ENCODE measurements at places on chromosomes 2 and 18. TPM values are rescaled to one million over a fixed set of nuclear protein-coding genes. Genes with fewer than 3 reads are reported as not detected.

Gene EFR3B
- total RNA-seq: 0.23 TPM

GRCh38 chr2:37390777-37391176, 46.3 kb downstream of the QPCT start:
- H3K4me3 ChIP-seq: no peak overlapping the region
- H3K4me1 ChIP-seq: peaks cover 3% of the 10 kb centered on the region
- DNase-seq: no peak
- H3K27ac ChIP-seq: peak overlapping the region; percentile 33

Gene RAB11FIP5
- total RNA-seq: 1.1 TPM

Gene GPR45
- total RNA-seq: not detected

Gene TLX2
- 0.82 TPM for total RNA-seq

- H3K4me1 ChIP-seq: no peaks in the 10 kb centered on the region
- H3K4me3 ChIP-seq: no peak overlapping the region
Observed at GRCh38 chr18:6750411-6750810, 20.9 kb downstream of the ARHGAP28 start.

DNA sequence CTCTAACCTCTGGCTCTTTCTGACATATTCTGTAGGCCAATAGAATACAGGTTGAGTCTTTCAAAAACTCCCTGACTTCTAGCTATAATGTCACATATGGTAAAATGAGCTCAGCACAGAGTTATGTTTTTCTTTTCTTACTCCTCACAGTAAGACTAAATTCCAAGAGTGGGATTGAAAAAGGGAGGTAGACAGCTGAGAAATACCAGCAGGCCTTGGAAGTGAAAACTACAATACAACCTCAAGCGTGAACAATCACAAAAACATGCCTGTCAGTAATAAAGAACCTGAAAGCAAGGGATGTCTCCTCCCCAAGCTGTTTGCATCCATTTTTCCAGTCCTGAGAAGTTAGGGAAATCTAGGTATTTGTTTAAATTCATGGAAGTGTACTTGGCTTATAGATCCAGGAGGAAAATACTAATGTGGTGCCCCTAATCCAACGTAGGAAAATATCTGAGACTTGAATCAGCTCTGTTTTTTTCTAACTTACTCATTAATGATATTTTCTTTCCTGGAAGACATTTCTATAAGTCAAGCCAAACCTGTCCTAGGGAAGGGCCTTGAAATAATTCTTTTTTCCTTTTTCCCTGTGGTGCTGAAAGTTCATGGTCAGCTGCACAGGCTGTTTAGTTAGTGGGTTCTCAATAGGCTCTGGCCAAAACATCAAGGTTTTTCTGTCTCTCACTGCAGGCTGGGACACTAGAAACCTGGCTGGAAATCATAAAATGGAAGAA, 167.9 kb upstream of the SPATS2L start:
- no peak overlapping the region for H3K27ac ChIP-seq
- no peaks in the 10 kb centered on the region for H3K27me3 ChIP-seq
- no peaks in the 10 kb centered on the region for H3K36me3 ChIP-seq
- DNase-seq: no peak
- no peak overlapping the region for H3K4me3 ChIP-seq

Gene GPR75
- total RNA-seq: 3.3 TPM

- H3K27me3 ChIP-seq: peaks cover 2% of the 10 kb centered on the region
- H3K27ac ChIP-seq: peak overlapping the region; percentile 9
- H3K36me3 ChIP-seq: no peaks in the 10 kb centered on the region
- H3K4me1 ChIP-seq: peaks cover 8% of the 10 kb centered on the region
Observed at GRCh38 chr2:178819992-178820391, 12.8 kb upstream of the TTN start.

GRCh38 chr18:65815506-65815905, 64.7 kb downstream of the CDH7 start:
- H3K36me3 ChIP-seq: no peaks in the 10 kb centered on the region
- DNase-seq: no peak
- H3K4me3 ChIP-seq: no peak overlapping the region
- H3K27ac ChIP-seq: no peak overlapping the region
- no peaks in the 10 kb centered on the region for H3K27me3 ChIP-seq
- no peaks in the 10 kb centered on the region for H3K4me1 ChIP-seq

DNA sequence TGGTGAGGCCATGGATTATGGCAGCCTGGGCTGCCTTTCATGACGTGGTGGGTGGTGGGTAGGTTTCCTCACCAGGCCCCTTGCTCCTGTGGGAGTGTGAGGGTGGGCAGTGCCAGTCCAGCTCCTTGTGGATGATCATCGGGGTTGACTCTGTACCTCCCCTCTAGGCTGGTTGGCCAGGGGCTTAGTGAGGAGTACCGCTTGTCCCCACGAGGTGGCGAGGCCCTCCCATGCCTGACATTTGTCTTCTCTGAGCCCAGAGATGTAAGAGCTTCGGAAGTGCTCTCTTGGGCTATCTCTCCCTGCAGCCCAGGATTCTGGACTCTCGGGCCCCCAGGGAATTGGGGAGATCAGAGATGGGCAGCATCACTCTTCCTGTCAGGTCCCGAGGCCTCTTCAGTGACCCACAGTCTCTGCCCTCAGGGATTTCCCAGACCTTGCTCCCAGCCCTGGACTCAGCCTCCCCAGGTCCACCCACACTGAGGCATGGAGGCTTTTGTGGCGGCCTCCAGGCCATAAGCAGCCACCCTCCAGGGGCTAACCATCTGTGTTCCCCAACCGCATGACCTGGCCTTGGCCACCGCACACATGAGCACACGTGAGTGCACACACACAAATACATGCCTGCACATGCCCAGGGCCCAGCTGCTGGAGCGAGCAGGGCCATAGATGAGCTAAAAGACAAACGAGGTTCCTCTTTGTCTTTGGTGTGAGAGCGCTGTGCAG, 6.5 kb downstream of the SPR start:
- H3K4me1 ChIP-seq: peaks cover 4% of the 10 kb centered on the region
- DNase-seq: peak; percentile 75
- no peaks in the 10 kb centered on the region for H3K36me3 ChIP-seq
- H3K27me3 ChIP-seq: peaks cover 36% of the 10 kb centered on the region
- H3K4me3 ChIP-seq: no peak overlapping the region

- H3K27ac ChIP-seq: no peak overlapping the region
- no peak overlapping the region for H3K4me3 ChIP-seq
- peaks cover 7% of the 10 kb centered on the region for H3K4me1 ChIP-seq
Observed at GRCh38 chr2:23658466-23658942, 268.4 kb downstream of the ATAD2B start.

Gene DTNA
- total RNA-seq: not detected

DNA sequence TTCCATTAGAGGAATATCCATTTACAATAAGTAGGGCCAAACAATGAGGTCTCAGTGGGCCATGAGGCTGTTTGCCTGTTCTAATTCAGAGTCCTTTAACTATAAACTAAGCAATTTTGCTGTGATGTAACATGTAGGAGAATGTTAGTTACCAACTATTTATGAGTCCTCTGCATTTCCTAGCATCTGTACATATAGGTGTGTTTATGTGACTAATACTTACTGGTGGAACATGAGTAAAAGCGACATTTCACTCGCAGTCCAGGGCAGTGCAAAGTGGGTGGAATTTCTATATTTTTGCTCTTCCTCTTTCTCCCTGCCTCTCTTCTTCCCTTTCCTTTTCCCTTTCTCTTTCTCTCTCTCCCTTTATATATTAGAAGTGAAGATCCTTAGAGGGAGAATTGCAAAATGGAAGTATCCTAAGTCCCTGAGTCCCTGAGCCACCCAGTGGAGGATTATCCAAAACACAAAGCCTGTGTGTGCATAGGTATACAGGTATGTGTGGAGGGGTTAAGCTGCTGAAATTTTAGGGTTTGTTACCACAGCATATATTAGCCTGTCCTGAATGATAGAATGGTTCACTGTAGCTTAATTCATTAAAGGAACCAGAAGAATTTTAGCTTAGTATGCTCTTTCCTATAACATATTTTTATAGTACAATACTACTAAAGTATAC, 487.0 kb upstream of the FANCL start:
- no peak overlapping the region for H3K27ac ChIP-seq
- H3K27me3 ChIP-seq: peaks cover 5% of the 10 kb centered on the region
- no peaks in the 10 kb centered on the region for H3K36me3 ChIP-seq
- H3K4me3 ChIP-seq: no peak overlapping the region
- DNase-seq: no peak

DNA sequence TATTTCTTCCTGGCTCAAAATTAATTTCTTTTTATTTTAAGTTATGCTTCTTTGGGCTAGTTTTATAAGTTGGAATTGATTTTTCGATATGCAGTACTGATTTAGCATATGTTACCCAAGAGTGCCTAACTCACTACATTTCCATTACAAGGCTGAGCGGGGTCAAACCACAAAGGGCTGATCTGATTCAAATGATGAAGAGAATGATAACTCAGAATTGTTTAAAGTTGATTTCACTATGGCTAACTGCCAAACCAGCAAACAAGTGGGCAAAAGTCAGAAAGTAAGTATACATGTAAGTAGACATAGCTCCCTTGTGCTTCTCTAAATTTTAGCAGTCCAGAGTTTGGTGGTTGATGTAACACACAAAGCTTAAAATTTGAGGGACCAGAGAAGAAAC, 35.6 kb downstream of the RAD51AP2 start:
- no peak for DNase-seq
- H3K4me3 ChIP-seq: no peak overlapping the region
- no peaks in the 10 kb centered on the region for H3K27me3 ChIP-seq
- no peak overlapping the region for H3K27ac ChIP-seq

Gene CDCA7
- total RNA-seq: 74.4 TPM

DNA sequence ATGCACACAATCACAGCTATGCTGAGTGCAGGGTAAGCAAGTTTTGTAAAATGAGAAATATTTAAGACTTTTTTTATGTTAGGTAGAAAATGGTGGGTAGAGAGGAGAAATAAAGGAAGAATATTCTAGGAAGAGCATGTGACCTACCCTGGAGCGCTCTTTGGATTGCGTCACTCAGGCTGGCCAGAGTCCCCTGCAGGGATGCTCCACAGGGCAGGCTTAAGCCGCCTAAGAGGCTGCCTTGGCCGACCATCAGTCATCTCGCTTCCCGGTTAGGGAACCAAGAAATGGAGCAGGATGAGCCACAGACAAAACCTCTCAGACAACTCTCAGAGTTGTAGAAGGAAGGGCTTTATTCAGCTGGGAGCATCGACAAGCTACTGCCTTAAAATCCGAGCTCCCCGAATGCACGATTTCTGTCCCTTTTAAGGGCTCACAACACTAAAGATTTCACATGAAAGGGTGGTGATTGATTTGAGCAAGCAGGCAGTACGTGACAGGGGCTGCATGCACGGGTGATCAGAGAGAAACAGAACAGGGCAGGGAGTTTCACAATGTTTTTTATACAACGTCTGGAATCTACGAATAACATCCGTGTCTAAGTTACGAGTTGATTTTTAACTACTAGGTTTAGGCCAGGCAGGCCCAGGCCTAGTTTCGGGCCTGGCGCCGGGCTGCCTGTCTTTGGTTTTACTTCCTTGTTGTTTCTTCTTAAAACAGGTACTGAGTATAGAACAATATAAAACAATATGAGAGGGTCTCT, 1072.0 kb downstream of the CBLN2 start:
- H3K27me3 ChIP-seq: no peaks in the 10 kb centered on the region
- DNase-seq: no peak
- H3K27ac ChIP-seq: no peak overlapping the region
- no peak overlapping the region for H3K4me3 ChIP-seq
- no peaks in the 10 kb centered on the region for H3K36me3 ChIP-seq

- H3K27ac ChIP-seq: no peak overlapping the region
- no peaks in the 10 kb centered on the region for H3K4me1 ChIP-seq
- DNase-seq: no peak
- H3K4me3 ChIP-seq: no peak overlapping the region
- peaks cover 5% of the 10 kb centered on the region for H3K36me3 ChIP-seq
- peaks cover 36% of the 10 kb centered on the region for H3K27me3 ChIP-seq
Observed at GRCh38 chr18:62496262-62496661, 26.6 kb upstream of the ZCCHC2 start.

GRCh38 chr2:83705146-83705545, 753.9 kb downstream of the SUCLG1 start:
- no peak overlapping the region for H3K4me3 ChIP-seq
- H3K4me1 ChIP-seq: no peaks in the 10 kb centered on the region
- no peaks in the 10 kb centered on the region for H3K27me3 ChIP-seq
- no peak overlapping the region for H3K27ac ChIP-seq

GRCh38 chr2:213152065-213152794, 818 bp upstream of the IKZF2 start:
- H3K27me3 ChIP-seq: peaks cover 59% of the 10 kb centered on the region
- H3K27ac ChIP-seq: peak overlapping the region; percentile 77
- peak; percentile 54 for DNase-seq
- H3K36me3 ChIP-seq: peaks cover 5% of the 10 kb centered on the region
- peak overlapping the region; percentile 90 for H3K4me3 ChIP-seq

DNA sequence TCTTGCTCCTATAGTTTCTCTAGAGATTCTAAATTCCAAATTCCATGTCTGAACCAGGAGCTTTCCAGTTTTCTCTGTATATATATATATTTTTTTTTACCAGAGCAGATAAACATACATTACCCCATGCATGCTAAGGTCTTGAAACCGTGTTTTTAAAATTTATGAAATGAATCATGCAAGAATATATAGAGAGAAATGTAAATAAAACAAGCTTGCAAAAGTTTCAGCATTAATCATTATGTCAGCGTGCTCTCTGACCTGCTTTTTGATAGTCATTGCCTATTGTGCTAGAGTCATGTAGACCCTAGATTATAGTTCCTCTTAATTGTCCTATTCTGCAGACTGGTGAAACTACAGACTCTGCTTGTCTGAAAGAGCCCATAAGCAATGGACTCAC, 22.6 kb upstream of the TRIM43 start:
- no peak overlapping the region for H3K4me3 ChIP-seq
- no peak overlapping the region for H3K27ac ChIP-seq
- DNase-seq: no peak

GRCh38 chr2:238720232-238720672, 127.6 kb upstream of the TWIST2 start:
- H3K27me3 ChIP-seq: peaks cover 5% of the 10 kb centered on the region
- peak; percentile 65 for DNase-seq
- H3K4me3 ChIP-seq: no peak overlapping the region
- H3K27ac ChIP-seq: no peak overlapping the region
- no peaks in the 10 kb centered on the region for H3K4me1 ChIP-seq

Gene POLE4
- total RNA-seq: 46.9 TPM

DNA sequence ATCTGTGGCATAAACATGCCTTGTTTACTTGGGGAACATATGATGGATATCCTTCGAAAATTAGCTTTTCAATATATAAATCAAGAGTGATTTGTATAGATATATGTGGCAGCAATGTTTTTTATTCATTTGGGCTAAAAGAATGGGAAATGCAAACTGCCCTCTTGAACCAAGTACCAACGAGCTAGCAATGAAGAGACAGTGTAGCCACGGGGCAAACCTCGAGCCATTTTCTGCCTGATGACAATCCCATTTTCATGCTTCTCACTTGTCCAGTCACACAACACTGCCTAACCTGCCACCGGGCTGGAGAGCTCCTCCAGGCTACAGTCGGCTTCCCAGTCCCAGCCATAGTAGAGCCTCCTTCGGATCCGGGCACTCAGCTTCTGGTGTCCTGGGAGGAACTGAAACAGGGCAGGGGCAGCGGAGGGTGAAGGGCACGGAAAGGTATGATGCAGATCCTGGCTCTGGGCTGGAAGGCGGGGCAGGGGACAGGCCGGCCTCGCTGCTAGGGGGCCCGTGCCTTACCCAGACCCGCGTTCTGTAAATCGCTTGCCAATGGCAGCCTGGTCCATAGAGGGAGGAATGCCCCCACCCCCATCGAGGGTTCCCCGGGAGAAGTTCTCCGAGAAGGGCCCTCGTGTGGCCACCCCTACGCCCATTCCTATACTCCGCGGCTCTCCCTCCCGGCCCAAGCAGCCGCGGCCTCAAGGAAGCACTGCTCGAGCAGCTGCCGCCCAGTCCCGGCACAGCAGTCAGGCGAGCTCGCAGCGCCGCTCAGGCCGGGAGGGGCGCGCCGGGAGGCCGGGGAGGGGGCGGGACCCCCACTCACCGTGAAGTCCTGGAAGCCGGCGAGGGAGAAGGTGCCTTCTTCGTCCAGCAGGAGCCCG, 552 bp downstream of the CNPPD1 start:
- H3K36me3 ChIP-seq: peaks cover 46% of the 10 kb centered on the region
- H3K27ac ChIP-seq: peak overlapping the region; percentile 81
- no peaks in the 10 kb centered on the region for H3K27me3 ChIP-seq
- H3K4me1 ChIP-seq: peaks cover 51% of the 10 kb centered on the region

Measured in activated CD8-positive, alpha-beta memory T cell treated with anti-CD3 and anti-CD28 coated beads, Interleukin-2, amount 10 ng/mL, durations not matched to agents 7 days and 5 days (primary cell).